ENCODE measurements at places on chromosomes 13 and 19.
A peak's percentile ranks its signal among the peaks of the same experiment; 100 is the strongest.

DNA sequence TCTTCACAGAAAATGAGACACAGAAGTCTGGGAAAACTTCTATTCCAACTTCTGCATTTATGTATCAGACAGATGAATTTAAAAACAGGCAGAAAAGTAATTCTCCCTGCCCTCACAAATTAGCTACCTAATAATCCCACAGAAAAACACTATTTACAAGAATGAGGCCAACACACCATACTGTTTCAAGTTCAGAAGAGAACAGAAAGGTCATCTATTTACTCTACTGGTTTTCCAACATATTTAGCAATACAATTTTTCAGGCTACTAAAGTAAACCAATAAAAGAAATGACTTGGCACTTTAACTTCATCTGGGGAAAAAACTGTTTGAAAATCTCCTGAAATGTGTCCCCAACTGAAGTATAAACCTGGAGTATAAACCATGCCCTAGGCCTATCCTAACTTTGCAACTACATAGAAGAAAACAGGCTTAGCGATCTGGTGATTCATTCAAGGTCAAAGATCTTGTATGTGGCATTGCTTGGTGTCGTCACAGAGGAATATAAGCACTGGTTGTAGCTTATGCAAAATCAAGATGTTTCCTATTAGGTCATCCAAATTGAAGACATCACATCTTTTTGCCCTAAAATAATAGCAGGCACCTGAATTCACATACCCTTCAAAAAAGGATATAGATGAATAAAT lies 20.1 kb upstream of the EBPL start:
- no peak for DNase-seq

DNA sequence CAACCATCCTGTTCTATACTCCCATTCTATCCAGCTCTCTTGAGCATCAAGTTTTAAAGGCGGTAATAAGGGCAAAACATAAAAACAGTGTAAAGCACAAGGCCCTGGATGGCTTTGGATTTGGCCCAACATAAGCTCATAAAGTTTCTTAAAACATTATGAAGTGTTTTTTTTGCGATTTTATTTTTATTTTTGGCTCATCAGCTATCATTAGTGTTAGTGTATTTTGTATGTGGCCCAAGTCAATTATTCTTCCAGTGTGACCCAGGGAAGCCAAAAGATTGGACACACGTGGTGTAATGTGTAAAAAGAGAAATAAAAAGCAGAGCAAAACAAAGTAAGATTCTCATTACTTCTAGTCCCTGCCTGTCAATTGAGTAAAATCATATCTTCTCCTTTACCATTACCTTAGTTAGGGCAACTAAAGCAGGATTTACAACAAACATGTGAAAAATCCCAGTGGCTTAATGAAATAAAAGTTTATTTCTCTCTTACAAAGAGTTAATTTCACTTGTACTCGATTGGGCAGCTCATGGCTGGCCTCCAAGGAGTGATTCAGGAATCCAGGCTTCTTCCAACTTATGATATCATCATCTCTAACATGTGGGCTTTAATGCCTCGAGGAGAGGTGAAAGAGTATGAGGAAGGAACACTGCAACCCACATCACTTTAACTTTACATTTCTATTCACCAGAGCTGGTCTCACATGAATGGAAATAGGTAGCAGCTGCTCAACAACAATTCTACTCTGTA lies 725.2 kb upstream of the SLITRK1 start:
- no peak for DNase-seq

- no peak for DNase-seq
These were observed 245.4 kb upstream of the SPRY2 start for GRCh38 chr13:80586356-80586755.

DNA sequence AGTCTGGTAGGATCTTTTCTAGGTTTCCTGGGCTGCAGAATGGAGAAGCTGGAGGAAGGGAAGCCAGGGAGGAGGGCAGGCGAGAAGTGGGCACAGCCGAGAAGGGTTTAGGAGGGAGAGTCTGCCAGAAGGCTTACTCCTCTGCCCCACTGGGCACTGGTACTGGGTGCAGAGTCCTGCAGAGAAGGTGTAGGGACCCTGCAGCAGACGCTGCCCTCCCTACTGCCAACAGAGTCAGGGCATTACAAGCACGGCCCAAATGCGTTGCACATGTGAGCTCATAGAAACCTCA lies 726 bp upstream of the PEPD start:
- no peak for DNase-seq

GRCh38 chr19:4910594-4911281 lies 1.4 kb downstream of the UHRF1 start:
- no peak for DNase-seq

- peak; percentile 61 for DNase-seq
These were observed 15.3 kb upstream of the MAP1S start for GRCh38 chr19:17703824-17704463.

DNA sequence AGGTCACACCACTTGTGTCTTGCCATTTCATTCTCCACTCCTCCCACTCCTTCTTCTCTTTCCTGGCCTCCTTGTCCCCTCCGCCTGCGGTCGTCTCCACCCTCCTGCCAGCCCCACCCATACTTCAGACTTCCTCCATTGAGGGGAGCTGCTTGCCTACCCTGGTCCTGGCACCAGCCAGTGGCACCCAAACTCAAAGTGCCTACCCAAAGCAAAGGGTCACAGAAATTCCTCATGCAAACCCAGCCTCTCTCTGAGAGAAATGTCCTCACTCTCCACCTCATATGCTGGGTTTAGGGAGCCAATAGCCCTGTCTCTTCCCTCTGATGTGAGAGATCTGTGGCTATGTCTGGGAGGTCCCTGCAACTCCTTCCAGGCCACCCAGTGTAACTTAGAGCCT lies 109.6 kb downstream of the TEX26 start:
- DNase-seq = no peak

DNA sequence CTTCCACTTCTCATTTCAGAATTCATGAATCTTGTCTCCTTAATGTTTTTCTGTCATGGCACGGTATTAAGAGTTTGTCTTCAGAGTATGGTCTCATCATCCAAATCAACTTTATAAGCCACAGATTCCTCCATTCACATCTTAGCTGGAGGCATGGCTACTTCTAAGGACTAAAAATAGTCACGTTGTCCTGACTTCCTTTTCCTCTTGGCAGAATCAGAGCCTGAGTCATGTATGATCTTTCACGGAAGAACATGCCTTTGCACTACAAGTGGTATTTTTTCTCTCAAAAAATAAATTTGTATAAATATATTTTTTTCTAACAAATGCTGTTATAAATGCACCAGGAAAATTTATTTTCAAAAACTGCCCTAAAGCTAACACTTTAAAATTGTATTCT lies 71.4 kb downstream of the ALOX5AP start:
- no peak for DNase-seq

DNA sequence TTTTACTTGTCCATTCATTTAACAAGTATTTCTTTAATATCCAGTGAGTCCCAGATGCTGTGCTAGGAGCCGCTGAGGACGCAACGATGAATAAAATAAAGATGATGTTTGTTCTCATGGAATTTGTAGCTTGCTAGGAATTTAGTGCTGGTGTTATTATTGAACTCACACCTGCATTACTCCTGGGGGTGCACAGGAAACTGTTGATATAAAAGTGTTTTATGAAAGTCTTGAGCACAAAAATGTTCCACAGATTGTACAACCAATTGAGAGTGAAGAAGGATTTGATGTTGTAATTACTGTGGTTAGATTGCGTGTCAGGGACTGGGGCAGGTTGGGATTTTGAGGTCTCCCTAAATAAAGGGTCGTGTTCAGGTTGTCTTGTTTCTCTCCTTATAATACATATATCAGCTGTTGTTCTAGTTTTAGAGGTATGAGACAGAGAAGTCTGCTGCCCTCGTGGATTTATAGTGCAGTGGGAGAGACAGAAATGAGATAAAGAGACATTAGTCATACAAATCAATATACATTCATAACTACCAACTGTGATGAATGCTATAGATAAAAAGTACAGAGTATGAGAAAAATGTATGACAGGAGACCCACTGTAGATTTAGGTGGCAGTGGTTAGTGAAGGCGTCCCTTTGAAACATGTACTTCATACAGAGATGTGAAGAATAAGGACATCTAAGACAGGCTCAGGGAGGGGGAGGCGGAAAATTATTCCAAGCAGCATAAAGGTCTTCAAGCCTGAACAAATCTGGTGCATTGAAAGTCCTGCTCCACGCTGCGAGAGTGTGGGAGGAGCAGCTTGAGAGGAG lies 11.3 kb downstream of the CACNG6 start:
- DNase-seq = no peak

DNA sequence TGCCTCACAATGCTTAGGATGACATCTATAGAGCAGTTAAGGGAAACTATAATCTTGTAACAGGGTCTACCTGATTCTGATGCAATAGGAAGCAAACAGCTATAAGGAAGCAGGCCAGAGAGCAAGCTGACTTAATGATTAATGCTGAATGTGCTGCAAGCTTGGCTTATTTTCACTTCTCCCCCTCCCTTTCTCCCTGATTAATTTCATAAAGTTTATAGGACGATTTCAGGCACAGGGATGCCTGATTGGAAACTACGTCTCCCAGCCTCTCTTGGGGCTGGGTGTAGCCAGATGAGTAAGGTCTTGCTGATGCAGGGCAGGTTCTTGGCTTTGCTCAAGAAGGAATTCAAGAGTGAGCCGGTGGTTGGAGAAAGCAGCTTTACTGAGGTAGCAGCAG lies 82.8 kb upstream of the MRI1 start:
- DNase-seq = no peak

GRCh38 chr19:33795370-33796163 lies 1.1 kb upstream of the KCTD15 start:
- no peak for DNase-seq

DNA sequence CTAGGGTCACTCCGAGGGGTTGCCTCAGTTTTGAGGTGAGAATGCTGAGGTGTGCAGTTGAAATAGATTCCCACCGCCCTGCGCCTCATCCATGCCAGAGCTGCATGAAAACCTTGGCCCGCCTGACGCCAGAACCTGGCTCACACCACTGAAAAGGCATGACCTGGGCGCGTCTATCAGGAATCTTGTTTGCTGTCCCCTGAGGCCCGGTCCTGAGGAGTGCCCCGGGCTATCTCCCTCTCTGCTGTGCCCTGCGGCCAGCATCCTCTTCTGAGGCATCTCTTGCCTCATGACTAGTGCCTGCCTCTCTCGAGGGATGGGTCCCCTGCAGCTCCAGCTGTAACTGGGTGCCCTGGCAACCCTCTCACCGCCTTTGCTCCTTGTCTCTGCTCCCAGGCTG lies 28.1 kb downstream of the SMARCA4 start:
- DNase-seq = no peak

GRCh38 chr13:32224916-32225315 lies 90.2 kb downstream of the ZAR1L start:
- no peak for DNase-seq

DNA sequence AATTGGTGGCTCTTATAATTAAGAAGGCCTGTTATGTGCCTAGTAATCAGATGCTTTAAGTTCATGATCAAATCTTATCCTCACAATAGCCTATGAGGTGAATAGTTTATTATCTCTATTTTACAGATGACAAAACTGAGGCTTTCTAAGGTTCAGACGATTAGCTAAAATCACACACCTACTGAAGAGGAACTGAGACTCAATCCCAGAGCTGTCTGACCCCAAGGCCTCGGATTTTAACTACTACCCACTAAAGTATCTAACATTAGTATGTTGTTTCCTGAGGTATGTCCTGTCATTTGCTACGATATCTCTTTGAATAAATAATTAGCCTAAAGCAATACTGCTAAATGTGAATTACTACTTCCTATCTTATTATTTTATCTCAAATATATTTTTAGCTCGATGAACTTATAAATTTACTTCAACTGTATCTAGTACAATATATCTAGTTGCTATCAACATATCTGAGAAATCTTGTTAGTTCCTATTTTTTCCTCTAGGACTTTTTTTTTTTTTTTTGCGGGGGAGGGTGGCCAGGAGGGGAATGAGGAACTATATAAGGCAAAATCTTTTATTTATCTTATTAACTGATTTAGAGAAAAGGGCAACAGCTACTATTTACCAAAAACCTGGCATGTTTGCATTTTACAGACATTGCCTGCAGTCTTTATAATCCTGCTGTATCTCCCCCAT lies 118.5 kb downstream of the ABCC4 start:
- no peak for DNase-seq

DNA sequence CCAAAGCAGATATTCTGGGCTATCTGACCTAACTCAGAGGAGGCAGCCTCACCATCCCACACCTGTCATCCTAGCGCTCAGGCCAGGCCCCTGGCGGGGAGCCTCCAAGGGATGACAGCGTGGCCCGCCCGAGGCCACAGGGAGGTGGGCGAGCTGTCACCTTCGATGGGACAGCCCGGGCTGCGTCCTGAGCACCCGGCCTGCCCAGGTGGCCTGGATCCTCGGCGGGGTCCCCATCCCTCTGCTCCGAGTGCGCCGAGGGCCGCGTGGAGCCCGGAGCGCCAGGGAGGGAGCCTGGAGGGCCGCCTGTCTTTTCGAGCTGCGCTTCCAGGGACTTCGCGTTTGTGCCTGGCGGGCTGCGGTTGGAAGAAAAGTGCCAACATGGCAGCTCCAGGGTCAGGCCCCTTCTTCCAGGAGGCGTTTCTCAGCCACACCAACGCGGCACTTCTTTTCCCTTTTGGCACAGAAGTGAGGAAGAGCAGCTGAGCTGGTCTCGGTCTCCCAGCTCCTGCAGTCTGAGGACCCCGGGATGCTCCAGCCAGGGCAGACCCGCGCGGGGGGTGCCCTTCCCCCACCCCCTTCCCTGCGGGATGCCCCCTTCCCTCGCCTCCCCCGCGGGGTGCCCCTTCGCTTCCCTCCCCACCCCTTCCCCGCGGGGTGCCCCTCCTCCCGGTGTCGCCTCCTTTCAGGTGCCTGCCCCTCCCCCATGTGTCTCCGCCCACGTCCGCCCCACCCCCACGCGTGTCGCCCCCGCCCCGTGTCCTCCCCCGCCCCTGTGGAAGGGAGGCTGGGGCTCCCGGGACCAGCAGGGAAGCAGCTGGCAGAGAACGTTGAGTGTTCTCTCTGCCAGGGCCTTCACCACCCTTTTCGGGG lies 42.3 kb downstream of the GJA3 start:
- DNase-seq = peak; percentile 29

GRCh38 chr13:37295573-37295972 lies 190.1 kb upstream of the CSNK1A1L start:
- DNase-seq = no peak

DNA sequence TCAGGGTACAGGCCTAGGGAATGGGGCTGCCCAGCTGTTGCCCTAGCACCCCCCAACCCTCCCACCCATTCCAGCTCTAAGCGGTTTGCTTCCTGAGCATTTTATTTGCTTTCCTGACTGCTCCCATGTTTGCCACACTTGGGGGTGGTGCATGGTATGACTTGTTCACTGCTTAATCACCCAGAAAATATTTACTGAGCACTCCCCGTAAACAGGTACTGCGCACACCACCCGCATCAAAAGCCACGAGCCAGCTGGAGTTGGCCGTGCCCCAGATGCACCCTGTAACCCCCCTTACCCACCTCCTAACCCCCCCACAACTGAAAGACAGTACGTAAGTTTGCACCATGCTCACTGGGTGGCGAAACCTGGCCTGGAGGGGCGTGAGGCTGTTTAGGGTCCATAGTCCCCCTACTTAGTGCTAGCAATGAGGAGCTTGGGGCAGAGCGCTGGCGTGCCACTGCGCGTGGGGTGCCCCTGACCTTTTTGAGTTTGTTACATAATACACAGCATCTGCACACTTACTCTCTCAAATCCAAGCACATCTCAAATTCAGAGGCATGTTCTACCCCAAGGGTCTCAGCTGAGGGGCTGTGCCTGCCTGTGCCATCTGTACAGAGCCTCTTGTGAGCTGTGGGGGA lies 29.8 kb downstream of the DPF1 start:
- no peak for DNase-seq
